ENCODE measurements at places on chromosomes 5 and 9. TPM values are rescaled to one million over a fixed set of nuclear protein-coding genes. Genes with fewer than 3 reads are reported as not detected.

- no peaks in the 10 kb centered on the region for H3K36me3 ChIP-seq
- H3K4me1 ChIP-seq, result no peaks in the 10 kb centered on the region
- H3K27ac ChIP-seq, result no peak overlapping the region
- no peaks in the 10 kb centered on the region for H3K27me3 ChIP-seq
- no peak overlapping the region for H3K4me3 ChIP-seq
These were observed 29.7 kb upstream of the ARAP3 start for GRCh38 chr5:141711687-141712086.

The BTNL9 gene
- 0.12 TPM for total RNA-seq

The ZNF454 gene
- total RNA-seq, result not detected

GRCh38 chr9:96453625-96454024 lies 3.7 kb downstream of the HABP4 start:
- peaks cover 10% of the 10 kb centered on the region for H3K27me3 ChIP-seq
- H3K4me3 ChIP-seq, result no peak overlapping the region
- peaks cover 26% of the 10 kb centered on the region for H3K4me1 ChIP-seq
- no peak for DNase-seq

DNA sequence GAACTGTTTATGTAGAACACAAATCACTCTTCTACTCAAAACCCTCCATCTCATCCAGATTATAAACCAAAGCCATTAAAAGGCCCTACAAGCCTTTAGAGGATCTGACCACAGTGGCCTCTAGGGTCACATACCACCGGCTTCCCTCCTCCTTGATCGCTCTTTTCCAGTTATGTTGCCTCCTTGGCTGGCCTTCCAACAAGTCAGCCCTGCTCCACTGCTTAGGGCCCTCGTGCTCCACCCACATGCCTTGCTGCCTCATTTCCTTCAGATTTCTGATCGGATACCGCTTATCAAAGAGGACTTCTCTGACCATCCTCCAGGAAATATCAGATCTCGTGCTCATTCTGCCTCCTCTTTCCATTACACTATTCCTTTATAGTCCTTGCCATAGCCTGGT lies 139.4 kb upstream of the RAI14 start:
- no peaks in the 10 kb centered on the region for H3K36me3 ChIP-seq
- H3K4me1 ChIP-seq, result no peaks in the 10 kb centered on the region
- DNase-seq, result no peak
- no peak overlapping the region for H3K4me3 ChIP-seq

GRCh38 chr5:87776785-87777184 lies 364.1 kb upstream of the CCNH start:
- peaks cover 2% of the 10 kb centered on the region for H3K4me1 ChIP-seq
- H3K27ac ChIP-seq, result no peak overlapping the region
- H3K27me3 ChIP-seq, result peaks cover 29% of the 10 kb centered on the region
- no peak overlapping the region for H3K4me3 ChIP-seq
- no peak for DNase-seq

The CYLC2 gene
- not detected for total RNA-seq

GRCh38 chr5:55459572-55459971 lies 75.2 kb downstream of the PLPP1 start:
- H3K27me3 ChIP-seq, result no peaks in the 10 kb centered on the region
- peaks cover 7% of the 10 kb centered on the region for H3K4me1 ChIP-seq
- no peak for DNase-seq
- peaks cover 18% of the 10 kb centered on the region for H3K36me3 ChIP-seq

DNA sequence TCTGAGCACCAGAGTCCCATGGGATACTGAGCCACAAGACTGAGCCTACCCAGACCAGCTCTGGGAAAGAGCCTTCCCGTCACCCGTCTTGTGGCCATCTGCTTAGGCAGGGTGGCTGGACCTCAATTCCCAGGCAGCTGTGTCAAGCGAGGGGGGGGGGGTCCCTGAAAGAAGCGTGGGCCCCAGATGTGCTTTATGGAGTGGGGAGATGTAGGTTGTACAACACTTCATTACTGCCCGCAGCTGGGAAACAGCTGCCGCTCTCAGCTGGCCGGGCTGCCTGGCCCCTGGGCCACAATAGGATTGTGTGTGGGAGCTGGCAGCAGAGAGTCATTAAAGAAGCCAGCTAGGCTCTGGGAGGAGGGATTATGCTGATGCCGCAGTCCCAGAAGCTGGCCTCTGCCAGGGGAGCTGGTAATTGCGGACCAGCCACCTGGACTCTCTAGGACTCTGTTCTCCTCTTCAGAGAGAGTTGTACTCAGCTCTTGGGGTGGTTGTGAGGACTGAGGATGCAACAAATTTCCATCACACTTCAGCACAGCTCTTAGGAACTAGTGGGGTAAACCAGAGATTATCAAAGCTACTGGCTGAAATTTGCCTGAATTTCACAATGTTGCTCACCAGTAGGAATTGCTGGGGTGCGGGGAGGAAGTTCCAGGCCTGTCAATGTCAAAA lies 145.4 kb downstream of the GADD45G start:
- no peaks in the 10 kb centered on the region for H3K36me3 ChIP-seq
- H3K27ac ChIP-seq, result no peak overlapping the region
- H3K27me3 ChIP-seq, result no peaks in the 10 kb centered on the region
- no peak for DNase-seq
- H3K4me3 ChIP-seq, result no peak overlapping the region
- H3K4me1 ChIP-seq, result peaks cover 12% of the 10 kb centered on the region
